ENCODE measurements at places on chromosomes 7 and 10. TPM values are rescaled to one million over a fixed set of nuclear protein-coding genes. Genes with fewer than 3 reads are reported as not detected.

The GIGYF1 gene
- total RNA-seq, result 82.4 TPM

DNA sequence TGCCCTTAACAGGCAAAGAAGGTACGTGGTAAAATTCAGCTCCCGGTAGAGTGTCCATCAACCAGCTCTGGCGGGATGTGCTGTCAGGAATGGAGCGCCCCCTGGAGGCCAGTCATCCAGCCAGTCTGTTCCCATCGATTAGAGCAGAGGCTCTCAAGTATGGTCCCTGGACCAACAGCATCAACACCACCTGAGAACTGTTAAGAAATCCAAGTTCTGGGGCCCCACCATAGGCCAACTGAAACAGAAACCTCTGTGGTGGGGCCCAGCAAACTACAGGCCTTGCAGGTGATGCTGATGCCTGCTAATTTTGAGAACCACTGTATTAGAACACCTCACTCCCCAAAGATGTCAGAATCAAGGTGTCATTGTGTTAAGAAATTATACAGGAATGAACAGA is 109.2 kb downstream of the DPY19L1 start:
- DNase-seq, result no peak

The ARHGEF35 gene
- total RNA-seq, result 3.5 TPM

DNA sequence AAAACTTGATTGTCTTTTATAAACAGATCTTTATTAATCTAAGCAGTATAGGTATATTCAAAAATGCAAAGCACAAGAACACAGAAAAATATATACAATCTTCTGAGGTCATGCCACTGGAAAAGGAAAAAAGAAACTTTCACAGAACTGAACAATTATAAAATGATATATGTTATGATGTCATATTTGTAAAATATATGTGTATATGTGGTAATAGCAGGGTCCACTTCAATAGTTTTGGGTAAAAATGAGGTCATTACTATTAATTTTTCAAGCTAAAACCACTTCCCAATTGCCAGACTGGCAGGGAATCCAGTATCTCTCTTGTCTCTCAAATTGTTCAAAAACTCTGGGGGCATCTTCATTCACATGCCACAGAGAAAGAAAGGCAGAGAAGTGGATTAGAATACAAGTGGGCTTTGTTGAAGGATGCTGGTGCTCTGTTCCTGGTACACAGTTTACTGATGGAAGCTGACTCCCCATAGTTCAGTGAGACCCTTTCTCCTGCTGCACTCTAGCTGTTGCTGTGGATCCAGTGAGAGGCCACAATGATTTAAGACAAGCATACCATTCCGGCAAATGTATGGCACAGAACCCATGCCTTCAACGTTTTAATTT is 19.7 kb downstream of the CTNNA3 start:
- no peak for DNase-seq

DNA sequence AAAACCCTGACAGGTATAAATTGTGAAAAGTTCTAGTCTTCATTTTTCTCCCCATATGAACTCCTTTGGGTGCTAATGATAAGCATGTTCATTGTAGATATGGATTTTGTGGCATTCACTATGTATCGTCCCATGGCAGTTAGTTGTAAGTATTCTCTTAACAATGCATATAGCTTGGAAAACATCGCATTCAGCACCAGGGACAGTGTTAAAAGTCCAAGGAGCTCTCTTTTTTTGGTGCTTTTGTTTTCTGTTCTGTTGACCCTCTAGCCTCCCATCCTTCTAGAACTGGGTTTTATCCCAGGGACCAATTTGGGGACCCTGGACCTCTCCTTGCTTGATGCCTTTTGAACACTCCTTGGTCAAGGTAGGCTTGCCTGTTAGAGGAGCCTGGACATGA is 37.7 kb downstream of the INSYN2A start:
- no peak for DNase-seq

The MINDY3 gene
- total RNA-seq, result 37.1 TPM

DNA sequence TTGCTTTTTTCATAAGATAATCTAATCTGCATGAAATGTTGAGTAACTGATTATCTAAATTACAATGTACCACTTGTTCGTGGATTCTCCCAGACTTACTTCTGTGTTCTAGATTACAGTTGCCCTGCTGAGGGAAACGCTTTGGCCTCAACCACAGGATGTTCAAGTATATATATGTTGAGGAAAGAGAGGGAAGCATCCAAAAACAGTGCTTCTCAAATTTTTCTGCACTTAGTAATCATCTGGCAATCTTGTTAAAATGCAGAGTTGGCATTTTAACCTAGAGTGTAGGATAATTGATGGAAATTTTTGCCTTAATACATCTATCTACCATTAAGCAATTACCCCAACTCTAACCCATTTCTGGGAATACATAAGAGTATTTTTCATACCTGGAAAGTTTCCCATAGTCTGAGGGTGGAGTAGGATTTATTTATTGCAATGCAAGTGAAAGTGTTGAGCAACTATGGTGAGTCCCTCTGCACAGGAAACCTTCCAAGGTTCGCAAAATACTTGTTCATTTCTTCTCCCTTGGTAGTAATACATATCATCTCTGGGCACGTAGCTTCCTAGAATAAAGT is 59.6 kb upstream of the C1GALT1 start:
- DNase-seq, result no peak

Measured in CD4-positive, CD25-positive, alpha-beta regulatory T cell (primary cell).